Esophagus mucosa (tissue), 1 donor: ENCODE measurements at places on chromosomes 4 and X. TPM values are rescaled to one million over a fixed set of nuclear protein-coding genes. Genes with fewer than 3 reads are reported as not detected.

The DGAT2L6 gene
- not detected for total RNA-seq

DNA sequence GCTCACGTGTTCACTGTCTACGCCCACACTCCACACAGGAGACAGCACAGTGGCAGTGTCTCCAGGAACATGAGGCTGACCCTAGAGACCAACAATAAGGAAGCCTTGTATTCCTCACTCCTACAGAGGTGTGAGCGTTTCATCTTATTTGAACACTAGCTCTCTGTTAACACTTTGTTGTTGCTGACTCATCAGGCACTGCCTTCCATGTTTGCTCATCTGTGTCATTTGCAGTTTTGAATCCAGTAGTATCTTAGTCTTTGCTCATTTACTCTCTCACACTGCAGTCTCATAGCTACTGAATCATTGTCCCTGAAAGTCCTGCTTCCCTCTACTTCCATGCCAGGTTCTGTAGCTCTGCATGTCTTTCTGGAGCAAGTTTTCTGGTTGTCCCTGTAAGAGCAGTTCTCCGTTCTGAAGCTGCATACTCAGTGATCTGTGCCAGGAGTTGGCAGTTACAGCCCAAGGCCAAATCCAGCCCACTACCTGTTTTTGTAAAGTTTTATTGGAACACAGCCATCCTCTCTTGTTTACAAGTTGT lies 80.3 kb upstream of the DCLK2 start:
- peak; percentile 77 for ATAC-seq

DNA sequence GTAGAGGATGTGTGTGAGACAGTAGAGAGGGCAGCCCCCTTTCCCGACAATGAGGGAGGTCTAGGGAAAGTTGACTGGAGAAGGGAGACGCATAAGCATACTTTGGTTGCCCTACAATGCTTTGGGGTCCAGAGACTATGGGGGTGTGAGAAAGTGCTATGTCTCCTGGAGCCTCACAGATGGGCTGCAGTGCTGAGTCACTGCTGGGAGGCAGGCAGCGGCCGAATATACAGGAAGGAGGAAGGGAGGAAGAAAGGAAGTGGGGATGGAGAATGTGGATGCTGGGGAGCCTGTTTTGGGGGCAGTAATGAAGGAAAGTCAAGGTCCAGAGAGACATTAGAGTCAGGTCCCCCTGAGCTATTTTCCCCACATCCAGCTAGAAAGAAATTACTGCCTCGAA lies 12.7 kb downstream of the DRP2 start:
- ATAC-seq: no peak

The ANXA10 gene
- total RNA-seq: not detected

The NALF2 gene
- total RNA-seq: 0.60 TPM

GRCh38 chr4:184444953-184445309 lies 29.4 kb downstream of the IRF2 start:
- peak; percentile 30 for ATAC-seq

DNA sequence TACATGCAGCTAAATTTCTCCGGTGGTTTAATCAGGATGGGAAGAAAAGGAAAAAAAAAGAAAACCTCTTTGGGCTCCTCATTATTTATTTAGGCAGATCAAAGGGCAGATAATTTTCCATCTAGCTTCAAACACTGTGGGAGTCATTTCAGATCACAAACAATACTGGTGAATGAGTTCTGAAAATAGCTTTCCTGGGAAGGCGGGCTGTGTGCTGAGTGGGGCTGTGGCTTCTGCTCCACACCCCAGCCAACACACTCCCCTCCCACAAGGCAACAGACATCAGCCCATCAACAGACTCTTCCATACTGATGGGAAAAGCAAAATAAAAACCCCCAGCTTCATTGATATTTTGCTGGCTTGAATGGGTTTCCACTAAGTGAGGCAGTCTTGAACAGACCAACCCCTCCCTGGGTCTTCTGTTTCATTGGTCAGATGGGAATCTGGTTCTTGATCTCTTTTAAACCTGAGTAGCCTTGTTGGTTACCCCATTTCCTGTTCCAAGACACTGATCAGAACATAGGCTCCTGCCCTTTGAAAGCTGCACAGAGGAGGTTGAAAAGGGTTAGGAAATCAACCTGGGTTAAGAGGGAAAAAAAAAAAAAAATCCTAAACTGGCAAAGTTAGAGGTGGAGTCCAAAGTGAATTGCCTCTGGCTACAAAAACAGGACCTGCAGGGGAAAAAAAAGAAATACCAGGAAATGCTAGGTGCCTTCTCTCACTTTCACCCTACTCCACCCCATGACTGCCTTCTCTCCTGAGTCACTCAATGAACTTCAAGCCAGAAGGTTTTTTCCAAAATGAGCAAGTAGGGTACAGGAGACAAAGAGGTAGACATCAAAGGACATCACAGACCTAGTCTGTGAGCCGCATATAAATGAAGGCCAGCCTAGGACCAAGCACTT lies 20.0 kb downstream of the AMOT start:
- peak; percentile 63 for ATAC-seq

The FRG2 gene
- not detected for total RNA-seq

The SASH3 gene
- total RNA-seq: 1.6 TPM

The PRPS2 gene
- 37.3 TPM for total RNA-seq

The SSX2 gene
- total RNA-seq: not detected

- ATAC-seq: no peak
Observed at GRCh38 chr4:6377626-6378492, 94.6 kb downstream of the PPP2R2C start.
